Ureter (tissue), 1 donor: ENCODE measurements at places on chromosomes 4 and X. TPM values are rescaled to one million over a fixed set of nuclear protein-coding genes. Genes with fewer than 3 reads are reported as not detected.

DNA sequence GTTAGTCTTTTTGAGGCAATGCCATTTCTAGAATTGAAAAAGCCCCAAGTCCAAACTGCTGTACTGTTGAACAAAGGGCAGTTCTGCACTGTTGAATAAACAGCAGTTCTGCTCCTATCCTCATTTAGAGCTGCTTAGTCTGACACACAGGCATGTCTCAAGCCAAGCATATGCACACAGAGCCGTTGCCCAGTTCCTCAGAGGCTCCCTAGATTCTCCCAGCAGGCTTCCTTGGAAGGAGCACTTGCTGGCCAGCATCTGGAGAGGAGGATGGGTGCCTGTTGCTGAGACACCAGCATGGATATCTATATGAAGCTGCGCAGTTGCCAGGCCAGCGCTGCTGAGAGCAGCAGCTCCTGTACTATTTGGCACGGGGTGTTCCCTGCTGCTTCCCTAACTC, 138.3 kb upstream of the USP38 start:
- DNase-seq, result no peak

DNA sequence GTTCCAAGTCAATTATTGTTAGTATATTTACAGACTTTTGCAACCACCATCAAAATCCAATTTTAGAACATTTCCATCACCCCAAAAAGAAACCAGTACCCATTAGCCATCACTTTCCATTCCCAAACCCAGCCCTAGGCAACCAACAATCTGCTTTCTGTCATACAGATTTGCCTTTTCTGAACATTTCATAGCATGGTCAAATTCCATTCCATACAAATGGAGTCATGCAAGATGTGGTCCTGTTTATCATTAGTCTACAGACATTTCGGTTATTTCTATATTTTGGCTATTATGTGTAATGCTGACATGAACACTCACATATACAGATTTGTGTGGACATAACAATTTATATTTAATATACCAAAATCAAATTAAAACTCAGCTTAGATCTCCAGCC, 508.7 kb downstream of the ZNF674 start:
- DNase-seq, result no peak

DNA sequence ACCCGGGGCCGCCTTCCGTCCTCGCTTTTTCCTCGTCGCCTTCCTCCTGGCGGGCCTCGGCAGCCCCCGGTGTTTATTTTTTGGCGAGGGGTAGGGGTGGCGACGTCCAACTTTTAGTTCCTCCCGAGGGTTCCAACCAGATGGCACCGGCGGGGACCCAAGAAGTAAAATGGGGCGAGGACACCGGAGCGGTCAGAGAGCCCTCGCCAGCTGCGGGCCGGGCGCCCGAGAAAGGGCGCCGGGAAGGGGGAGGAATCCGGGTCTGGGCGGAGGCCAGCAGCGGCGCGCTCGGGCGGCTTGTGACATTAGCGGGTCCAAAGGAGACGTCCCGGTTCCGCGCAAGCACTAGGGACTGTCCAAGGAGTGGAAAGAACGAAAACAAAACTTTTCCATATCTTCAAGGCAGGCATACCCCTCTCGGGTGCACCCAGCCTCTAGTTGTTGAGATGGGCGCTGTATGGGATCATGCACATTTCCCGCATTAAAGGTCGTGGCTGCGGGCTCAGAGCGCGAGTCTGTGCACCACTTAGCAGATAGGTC, 691 bp upstream of the USP46 start:
- peak; percentile 66 for DNase-seq

DNA sequence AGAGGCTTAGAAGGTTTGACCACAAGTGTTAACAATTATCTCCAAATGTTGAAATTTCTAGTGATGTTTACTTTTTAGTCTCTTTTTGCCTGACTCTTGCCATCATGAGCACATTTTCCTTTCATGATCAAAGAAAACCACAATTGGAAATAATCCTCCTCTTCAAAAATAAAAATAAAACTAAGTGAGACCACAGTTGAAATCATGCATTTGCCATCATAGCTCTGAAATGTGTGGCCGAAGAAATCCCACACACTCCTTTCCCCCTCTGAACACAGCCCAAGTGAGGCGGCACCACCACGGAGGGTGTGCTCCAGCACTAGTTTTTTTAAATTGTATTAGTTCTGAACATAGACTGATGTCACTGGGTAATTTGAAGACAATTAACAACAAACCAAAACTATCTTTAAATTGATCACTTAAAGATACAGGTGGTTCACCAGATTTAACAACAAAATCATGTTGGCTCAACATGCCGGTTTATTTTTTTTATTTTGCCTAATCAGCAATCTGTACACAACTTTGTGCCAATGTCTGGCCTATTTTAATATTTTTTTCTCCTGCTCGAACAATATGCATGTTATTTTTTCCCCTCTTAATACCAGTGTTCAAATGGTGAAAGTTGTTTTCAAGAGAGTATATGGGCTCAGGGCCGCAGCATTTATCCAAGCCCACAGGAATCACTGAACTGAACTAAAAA, 17.6 kb downstream of the APBB2 start:
- DNase-seq, result no peak

GRCh38 chr4:76624241-76624681, 189.2 kb downstream of the SHROOM3 start:
- DNase-seq, result no peak

DNA sequence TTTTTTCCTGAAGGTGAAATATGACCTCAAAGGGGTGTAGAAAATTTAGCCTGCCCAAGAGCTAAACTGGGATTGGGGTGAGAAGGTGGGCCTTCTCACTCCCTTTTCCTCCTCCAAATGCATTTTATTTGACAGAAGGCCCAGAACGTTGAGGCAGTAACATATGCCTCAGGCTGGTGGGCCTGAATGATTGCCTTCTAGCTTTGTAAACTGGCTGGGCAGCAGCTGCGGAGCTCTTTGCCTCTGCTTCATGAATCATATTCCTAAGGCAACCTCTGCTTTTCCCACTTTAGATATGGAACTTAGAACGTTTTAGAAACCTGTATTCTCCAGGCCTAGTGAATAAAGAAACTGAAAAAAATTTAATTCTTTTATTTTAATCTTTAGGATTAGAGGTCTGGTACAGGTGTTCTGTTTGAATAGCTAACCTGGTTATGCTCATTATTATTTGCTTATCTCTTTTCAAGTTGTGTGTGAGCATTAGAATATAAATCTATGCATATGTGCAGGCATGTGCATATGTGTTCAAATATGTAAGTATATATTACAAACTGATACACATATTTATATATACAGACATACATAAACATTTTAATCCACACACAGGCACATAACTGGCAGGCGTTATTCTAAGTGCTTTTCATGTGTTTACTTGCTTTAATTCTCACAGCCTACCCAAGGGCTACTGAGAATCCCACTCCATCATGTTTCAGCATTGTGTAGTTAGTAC, 11.5 kb downstream of the PRDM8 start:
- no peak for DNase-seq

DNA sequence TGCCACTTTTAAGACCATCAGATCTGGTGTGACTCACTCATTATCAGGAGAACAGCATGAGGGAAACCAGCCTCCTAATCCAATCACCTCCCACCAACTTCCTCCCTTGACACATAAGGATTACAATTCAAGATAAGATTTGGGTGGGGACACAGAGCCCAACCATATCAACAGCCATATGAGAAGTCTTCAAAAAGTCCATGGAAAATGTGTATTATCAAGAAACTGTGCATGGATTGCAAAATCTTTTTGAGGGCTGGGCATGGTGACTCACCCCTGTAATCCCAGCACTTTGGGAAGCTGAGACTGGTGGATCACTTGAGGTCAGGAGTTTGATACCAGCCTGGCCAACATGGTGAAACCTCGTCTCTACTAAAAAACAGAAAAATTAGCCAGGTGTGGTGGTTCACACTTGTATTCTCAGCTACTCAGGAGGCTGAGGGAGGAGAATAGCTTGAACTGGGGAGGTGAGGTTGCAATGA, 17.8 kb upstream of the RPL39 start:
- DNase-seq, result no peak

DNA sequence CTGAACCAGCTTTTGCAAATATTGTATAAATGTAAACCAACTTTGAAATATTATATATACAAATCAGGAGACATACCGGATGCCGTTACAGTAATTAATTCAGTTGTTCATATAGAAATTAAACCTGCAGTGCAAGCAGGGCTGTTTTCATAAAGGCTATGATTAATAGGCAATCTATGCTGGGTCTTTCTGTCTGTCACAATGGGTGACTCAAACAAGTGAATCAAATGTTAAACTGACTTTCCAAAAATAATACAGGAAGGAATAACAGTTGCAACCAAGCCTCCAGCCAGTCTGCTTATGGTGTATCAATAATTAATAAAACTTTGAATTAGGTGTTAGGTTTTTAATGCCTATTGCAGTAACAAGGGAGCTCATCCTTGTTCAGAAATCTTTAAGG, 43.9 kb downstream of the GABRB1 start:
- no peak for DNase-seq

- DNase-seq, result no peak
Measured at GRCh38 chr4:177177541-177178081, 132.1 kb upstream of the NEIL3 start.

- DNase-seq, result no peak
Measured at GRCh38 chrX:50372966-50373365, 97.7 kb downstream of the DGKK start.

GRCh38 chr4:8607603-8608481, 15.3 kb downstream of the CPZ start:
- no peak for DNase-seq

DNA sequence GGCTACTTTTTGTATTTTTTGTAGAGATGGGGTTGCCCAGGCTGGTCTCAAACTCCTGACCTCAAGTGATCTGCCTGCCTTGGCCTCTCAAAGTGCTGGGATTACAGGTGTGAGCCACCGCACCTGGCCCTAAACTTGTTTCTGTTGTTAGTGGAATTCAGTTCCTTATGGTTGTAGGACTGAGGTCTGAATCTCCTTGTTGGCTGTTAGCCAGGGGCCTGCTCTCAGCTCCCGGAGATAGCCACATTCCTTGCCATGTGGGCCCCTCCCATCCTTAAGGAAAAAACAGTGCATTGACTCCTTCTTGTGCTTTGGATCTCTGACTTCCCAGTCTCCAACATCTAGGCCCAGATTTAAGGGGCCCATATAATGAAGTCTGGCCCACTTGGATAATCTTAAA, 49.4 kb upstream of the NYX start:
- DNase-seq, result no peak

GRCh38 chr4:176002007-176002613, 63.5 kb upstream of the WDR17 start:
- DNase-seq, result peak; percentile 44

DNA sequence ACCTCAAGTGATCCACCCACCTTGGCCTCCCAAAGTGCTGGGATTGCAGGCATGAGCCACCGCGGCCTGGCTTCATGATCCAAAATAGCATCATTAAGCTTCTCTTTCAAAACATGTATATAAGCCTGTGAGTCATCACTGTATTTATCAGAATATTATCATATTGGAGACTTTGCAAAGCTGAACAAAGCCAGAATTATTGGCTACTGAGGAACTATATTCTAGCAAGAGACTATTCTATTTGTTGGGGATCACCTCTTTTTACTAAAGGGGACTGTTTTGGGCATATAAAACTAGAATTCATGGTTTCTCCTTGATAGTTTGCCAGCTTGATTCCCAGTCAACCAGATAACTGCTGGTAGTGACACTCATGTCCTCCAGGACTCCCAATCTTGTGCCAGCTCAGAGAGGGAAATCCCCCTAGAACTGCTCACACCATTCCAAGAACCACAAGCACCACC, 40.1 kb downstream of the TET2 start:
- DNase-seq, result no peak

DNA sequence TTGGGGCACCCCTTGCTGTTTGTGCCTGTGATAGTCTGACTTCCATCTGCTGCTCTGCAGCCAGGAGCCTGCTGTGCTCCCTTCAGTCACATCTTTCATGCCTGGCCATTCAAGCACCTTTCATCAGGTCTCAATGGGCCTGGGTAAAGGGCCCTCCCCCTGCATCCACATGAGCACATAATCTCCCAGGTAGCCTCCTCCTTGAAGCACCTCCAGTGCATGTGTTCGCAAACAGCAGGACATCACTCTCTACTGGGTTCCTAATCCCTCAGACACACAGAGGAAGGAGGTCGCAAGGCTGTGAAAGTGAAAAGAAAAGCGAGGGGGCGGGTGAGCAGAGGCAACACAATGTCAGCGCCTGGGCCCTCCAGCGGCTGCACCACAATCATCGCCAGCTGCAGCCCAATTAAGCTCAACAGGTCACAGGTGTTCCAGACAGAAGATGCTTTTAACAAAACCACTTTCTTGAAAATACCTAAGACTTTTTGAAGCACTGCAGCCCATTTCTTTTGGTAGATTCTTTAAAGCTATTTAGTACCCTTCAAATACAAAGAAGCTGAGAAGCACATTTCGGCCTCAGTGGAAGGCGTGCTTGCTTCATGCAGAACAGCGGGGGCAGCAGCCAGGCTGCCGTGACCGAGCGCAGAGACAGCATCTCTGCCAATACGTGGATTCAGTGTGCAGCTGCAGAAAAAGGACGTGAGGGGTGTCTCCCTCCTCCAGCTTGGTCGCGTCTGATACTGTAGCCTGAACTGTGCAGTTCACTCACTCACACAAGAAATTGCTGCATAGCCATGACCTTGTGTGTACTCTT, 92.2 kb upstream of the SPRY1 start:
- DNase-seq, result no peak

DNA sequence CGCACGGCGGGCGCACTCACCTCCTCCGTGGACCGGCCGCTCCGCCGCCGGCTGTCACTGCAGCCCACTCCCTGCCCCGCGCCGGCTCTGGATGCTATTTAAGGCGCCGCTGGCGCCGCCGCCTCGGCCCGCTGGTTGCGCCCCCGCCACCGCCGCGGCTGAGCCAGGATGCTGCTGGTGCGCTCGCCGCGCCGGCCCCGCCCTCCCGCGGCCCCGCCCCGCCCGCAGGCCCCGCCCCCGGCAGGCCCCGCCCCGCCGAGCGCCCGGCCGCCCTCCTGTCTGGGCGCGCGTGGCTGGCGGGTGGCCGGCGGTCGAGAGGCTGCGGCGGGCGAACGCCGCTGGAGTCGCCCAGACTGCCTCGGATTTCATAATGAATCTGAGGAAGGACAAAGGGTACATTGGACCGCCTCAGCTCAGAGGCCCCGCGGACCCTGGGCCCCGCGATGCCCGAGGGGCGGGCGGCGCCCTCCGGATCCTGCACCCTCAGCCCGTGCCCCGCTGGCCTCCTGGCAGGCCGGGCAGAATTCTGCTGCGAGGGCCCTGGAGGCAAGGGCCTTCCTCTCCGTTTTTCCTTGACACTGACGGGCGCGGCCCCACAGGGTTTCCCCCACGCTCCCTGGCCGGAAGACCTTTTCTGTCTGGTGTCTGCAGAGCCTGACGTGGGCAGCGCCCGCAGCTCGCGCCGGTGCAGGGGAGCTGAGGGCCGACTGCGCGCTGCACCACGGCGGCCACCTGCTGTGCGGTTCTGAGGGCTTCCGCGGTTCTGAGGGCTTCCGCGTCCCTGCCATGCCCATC, at the start of gene ACSL1:
TSS of gene ACSL1 (minus strand) at position 73 of the 795 bp plus-strand sequence. CDS start 22,454 bp downstream, outside the sequence.
- DNase-seq, result peak; percentile 75

- DNase-seq, result no peak
Measured at GRCh38 chrX:107601326-107601725, 27.0 kb upstream of the PRPS1 start.

Gene EGFL6
- total RNA-seq, result 0.78 TPM

Gene MAML3
- total RNA-seq, result 23.4 TPM

Gene ARMCX1
- 17.6 TPM for total RNA-seq

Gene FOXP3
- 0.49 TPM for total RNA-seq

Gene STAP1
- 0.65 TPM for total RNA-seq

Gene HGFAC
- total RNA-seq, result not detected

Gene PWWP3B
- 0.52 TPM for total RNA-seq

Gene PPARGC1A
- 13.3 TPM for total RNA-seq
